ENCODE measurements at places on chromosomes 2 and 18. TPM values are rescaled to one million over a fixed set of nuclear protein-coding genes. Genes with fewer than 3 reads are reported as not detected.

The MBOAT2 gene
- 25.1 TPM for total RNA-seq

The NCL gene
- 113 TPM for total RNA-seq

The DNAH7 gene
- total RNA-seq, result 1.6 TPM

The RNMT gene
- total RNA-seq, result 26.2 TPM

The SPRED2 gene
- total RNA-seq, result 29.6 TPM

The ASB18 gene
- not detected for total RNA-seq

The TUBB8B gene
- total RNA-seq, result not detected

The SULT1C2 gene
- 7.4 TPM for total RNA-seq

The AQP4 gene
- 277 TPM for total RNA-seq

- DNase-seq, result no peak
These were observed 185.3 kb downstream of the ANKRD30B start for GRCh38 chr18:14933049-14933851.

DNA sequence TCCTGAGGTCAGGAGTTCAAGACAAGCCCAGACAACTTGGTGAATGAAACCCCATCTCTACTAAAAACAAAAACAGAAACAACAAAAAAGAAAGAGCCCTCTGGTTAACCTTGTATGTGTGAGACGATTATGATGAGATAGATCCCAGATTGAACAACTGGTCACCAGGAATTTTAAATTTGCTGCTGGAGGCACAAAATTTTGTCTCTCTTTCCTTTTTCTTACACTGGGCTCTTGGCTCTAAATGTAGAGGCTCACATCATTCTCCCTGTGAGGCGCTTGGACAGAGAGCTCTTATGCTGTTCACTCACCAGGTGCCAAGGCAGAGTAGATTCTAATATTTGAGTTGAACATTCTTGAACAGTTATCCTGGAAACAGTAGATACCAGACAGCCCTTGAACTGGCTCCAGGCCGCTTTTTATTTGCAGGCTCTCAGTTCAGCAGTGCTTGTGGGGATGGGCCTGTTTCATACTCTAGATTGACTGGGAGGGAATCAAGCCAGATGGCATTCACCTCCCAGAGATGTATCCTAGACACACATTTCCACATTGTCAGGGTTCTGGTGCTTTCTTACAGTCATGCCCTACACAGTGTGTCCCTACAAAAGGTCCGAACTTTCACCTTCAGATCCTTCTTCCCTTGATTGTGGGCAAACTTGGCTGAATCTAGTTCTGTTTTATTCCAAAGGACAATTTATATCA lies 1159.6 kb downstream of the RPIA start:
- no peak for DNase-seq

- no peak for DNase-seq
These were observed 39.2 kb upstream of the ZNF385B start for GRCh38 chr2:179900655-179901054.

DNA sequence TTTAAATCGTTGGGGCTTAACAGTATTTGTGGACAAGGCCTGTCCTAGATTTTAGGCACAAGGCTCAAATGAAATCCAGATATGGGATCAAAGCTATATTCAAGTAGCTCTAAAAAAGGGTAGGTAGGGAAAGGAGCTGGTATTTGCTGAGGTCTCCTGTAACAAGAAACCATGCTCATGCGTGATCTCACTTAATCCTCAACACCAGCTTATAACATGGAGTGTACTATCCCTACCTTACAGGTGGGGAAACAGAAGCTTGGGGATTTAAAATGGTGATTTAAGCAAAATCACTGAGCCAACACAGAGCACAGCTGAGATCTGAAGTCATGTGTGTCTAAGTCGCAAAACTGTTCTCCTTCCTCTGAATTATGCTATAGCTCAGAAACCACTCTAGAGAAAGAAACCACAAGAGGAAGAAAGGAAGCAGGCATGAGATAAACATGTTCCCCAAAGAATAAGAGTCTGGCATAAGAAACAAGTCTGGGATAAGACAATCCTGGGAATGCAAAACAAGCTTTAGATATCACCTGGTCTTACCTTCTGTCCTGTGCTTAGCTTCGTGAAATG lies 43.1 kb downstream of the CYRIA start:
- no peak for DNase-seq

DNA sequence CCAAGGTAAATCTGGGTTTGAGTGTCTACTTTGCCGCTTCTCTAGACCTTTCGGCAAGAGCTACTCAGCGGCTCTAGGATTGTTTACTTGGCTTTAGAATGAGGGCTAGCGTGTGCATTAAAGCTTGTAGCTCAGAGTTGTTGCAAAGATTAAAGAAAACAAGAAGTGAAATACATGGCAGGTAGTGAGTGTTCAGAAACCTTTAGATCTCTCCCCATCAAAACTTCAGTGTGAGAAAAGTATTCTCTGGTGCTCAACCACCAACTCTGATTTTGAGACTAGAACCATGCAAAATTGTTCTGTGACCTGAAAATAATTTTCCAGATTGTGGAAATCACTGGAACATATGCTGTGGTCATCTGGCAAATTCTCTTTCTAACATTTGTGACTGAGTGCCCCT lies 512.0 kb downstream of the CMPK2 start:
- DNase-seq, result no peak

GRCh38 chr2:65605743-65606058 lies 173.3 kb upstream of the SPRED2 start:
- DNase-seq, result no peak

DNA sequence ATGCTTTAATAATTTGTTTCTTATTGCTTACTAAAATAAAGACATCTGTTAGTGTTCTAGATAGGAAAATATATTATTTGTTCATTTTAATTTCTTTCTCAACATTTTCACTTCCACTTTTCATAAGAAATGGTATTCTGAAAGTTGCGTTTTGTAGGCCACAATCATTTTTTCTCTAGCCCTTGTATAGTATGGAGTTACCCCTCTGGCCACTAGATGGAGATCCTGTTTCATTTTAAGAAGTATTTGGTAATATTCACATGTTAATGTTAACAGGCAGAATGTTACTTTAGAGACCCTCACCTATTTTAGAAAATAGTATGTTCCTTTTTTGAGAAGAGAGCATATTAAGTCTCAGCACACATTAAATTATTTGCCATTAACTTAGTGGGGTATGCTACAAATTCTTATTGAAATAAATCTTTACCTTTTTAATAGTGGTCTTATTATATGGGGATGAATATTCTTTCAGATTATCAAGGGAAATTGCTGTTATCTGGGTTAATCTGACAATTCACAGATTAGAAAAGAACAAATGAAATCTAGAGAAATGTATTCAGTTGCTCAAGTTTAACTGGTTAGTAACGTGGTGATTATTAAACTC lies 73.9 kb upstream of the TTC27 start:
- DNase-seq, result no peak

GRCh38 chr2:105780606-105781005 lies 35.9 kb downstream of the NCK2 start:
- DNase-seq, result no peak

DNA sequence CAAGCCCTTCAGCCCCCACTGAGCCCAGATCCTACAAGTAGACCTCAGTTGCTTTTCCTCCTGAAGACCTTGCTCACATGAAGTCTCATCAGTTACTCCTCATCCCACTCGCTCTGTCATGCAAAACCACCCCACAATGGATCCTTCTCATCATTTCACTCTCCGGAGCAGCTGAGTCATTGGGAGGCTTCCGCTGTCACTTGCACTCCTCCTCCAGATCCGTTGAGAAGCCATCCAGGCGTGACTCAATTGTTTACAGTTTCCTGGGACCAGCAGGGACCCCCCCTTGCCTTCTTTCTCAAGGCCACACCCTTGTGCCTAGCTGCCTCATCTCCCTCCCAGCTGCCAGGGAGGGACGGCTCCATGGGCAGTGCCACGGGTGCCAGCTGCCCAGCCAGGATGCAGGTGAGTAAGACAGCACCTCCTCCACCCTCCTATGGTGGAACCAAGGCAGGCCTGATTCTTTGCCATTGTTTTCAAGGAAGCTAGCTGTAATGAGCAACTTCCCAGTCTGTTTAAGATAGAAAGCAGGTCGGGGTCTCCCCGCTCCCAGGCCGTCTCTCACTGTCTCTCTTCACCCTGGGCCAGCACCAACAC lies 16.3 kb downstream of the GPR55 start:
- DNase-seq, result peak; percentile 19

GRCh38 chr2:178859730-178860129 lies 52.5 kb upstream of the TTN start:
- no peak for DNase-seq

- DNase-seq, result no peak
These were observed 166.5 kb downstream of the MTX2 start for GRCh38 chr2:176435729-176436128.

DNA sequence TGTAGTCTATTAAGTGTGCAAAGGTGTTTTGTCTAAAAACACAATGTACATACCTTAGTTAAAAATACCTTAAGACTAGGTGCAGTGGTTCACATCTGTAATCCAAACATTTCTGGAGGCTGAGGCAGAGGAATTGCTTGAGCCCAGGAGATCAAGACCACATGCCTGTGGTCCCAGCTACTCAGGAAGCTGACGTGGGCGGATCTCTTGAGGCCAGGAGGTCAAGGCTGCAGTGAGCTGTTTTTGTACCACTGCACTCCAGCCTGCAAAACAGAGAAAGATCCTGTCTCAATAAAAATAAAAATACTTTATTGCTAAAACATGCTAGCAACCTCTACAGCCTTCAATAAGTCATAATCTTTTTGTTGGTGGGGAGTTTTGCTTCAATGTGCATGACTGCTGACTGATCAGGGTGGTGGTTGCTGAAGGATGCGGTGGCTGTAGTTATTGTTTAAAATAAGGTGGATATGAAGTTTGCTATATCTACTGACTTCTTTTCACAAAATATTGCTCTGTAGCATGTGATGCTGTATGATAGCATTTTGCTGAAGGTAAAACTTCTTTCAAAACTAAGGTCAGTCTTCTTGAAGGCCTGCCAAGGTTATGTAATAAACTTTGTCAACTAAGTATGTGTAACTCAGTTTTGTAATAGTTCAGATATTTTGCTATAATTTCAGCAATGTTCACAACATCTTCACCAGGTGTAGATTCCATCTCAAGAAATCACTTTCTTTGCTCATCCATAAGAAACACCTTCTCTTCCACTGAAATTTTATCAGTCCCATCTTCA lies 1238.0 kb upstream of the NRXN1 start:
- no peak for DNase-seq

GRCh38 chr2:152396763-152397162 lies 61.8 kb downstream of the FMNL2 start:
- DNase-seq, result no peak

DNA sequence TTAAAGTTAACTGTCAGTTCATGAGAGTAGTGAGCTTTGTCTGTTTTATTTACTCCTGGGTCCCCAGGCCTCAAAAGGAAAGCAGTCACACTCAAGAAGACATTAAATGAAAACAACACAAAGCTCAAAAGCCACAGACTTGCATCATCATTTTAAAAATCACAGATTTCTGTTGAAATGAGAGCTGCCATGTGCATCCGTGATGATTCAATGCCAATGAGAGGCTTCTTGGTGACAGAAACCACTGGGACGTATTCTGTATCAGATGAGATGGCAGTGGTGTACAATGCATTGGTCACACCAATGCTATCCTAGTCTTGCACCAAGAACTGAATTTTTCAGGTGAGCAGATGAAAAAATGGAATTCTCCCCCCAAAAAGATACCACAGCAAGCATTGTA lies 204.8 kb downstream of the ANAPC1 start:
- DNase-seq, result no peak

DNA sequence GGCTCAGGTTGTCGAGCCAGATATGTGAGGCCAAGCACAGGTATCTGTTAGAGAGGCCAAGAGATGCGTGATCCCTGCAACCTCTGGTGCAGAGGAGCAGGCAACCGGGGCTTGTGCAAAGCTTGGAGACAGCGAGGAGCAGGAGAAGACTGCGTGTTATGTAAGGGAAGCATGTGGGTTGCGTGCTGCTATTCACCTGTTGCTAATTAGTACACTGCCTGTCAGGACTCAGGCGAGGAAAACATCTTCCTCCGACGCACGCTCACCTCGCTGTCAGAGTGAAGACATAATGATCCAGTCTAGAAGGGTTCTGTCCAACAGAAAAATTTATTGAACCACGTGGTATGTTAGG lies 102.5 kb downstream of the HNRNPLL start:
- DNase-seq, result no peak

DNA sequence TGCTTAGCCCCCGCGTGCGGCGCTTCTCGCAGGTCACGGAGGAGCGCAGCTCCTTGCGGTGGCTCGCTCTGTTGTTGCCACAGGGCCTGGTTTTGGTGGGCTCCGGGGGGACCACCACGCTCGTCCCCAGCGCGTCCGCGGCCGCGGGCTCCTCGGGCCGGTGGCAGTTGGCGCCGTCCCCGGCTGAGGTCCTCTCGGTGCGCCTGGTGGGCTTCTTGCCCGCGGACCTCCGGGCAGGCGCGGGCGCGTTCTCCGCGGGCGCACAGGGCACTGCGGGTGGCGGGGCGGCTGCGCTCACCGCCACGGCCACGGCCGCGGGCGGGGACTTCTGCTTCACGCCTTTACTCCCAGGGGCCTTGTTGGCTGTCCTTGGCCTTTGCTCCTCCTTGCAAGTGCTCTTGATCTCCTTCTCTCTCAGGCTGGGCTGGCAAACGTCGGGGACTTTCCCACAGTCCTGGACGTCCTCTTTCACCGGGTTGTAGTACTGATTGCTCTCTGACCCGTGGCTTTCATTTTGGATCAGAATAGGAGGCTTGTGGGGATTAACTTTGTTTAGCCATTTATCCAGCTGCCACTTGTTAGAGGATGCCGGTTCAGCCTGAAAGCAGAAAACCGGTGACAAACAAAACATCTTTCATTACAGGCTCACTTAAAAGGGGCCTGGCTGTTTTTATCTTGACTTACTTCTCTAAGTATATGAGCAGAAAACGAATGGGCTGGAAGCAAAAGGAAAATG lies 104.0 kb upstream of the REV1 start:
- DNase-seq, result peak; percentile 81
